Chondrocyte (in vitro differentiated cells): ENCODE measurements at places on chromosomes 2 and 18.

GRCh38 chr2:179936654-179937053, 70.4 kb downstream of the CWC22 start:
- DNase-seq, result no peak

DNA sequence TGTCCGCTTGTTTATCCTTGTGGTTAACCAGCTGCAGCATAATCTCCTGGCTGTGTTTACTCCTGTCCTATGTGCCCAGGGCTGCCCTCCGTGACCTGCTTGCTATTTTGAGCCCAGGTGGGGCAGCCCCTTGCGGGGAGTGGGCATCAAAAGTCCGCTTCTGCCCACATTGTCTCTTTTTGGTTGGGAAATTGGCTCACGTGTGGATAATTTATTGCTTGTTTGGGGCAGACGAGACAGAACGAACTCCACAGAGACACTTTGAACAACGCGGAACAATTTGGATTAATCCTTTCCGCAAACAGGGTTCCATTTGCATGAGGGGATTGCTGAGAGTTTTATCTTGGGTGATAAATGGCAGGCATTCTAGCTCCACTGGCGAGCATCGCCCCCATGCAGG, 8.1 kb upstream of the CXCR4 start:
- DNase-seq, result no peak

DNA sequence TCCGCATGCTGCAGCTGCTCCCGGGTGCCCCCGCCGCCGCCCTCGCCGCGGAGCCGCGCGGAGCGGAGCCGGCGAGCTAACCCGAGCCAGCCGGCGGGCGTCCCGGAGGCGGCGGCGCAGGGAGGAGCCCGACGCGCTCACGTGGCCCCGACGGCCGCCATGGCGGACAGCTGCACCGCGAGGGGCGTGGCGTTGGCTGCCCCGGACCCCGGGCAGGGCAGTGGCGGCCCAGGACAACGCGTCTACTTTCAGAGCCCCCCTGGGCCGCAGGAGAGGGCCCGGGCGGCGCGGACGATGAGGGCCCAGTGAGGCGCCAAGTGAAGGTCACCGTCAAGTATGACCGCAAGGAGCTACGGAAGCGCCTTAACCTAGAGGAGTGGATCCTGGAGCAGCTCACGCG, 30.0 kb upstream of the CCNYL1 start:
- no peak for DNase-seq

DNA sequence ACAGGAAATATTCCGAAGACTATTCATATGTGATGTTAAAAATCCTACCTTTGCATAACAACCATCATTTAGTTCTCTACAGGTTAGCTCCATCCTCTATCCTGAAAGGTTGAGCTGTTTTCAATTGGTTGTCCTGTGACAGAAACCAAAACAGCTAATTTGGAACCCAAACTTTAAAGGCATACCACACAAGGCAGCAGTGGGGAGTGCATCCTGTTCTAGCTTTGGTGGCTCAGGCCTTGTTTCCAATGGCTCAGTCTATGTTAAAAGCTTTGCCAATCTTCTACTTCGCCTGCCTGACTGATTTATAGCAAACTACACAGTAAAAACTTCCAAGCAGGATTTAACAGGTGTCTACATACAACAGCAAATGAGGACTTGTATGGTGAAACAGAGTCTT, 3.2 kb downstream of the CD226 start:
- no peak for DNase-seq
